T-cell (primary cell): ENCODE measurements at places on chromosomes 2 and 18. TPM values are rescaled to one million over a fixed set of nuclear protein-coding genes. Genes with fewer than 3 reads are reported as not detected.

GRCh38 chr2:96325884-96326255 is 753 bp downstream of the ITPRIPL1 start:
- H3K36me3 ChIP-seq, result peaks cover 18% of the 10 kb centered on the region
- peaks cover 4% of the 10 kb centered on the region for H3K4me1 ChIP-seq
- H3K4me3 ChIP-seq, result peak overlapping the region; percentile 80
- H3K27me3 ChIP-seq, result peaks cover 3% of the 10 kb centered on the region
- H3K27ac ChIP-seq, result peak overlapping the region; percentile 79
- peak; percentile 62 for DNase-seq

DNA sequence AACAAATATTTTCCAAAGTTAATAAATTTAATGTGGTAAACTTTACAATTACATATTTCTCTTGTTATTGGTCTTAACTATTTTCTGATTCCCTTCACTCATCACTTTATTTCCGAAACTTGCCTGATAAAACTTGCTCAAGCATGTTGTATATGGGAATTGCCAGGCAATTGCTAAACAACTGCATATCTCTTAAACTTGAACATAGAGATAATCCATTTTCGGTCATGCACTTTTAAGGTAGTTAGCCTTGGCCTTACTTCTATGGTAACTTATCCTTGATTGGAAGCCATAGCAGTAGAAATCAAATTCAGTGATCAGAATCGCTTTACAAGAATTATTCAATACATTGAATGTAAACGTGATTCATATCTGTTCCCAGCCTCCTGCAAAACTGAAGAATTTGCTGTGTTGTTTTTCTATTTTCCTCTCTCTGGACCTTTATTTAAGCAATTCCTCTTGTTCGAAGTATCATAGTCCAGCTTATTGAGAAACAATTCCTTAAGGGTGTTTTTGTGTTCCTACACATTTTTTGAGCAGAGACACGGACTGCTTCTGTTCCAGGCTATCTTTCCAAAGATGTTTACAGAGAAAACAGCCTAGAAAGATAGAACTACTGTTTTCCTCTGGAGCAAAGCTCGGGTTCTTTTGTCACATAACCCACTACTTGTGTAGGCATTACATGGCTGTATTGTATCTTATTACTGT is 674.3 kb downstream of the IRS1 start:
- no peaks in the 10 kb centered on the region for H3K4me1 ChIP-seq
- H3K27me3 ChIP-seq, result no peaks in the 10 kb centered on the region
- no peaks in the 10 kb centered on the region for H3K36me3 ChIP-seq
- H3K27ac ChIP-seq, result no peak overlapping the region

GRCh38 chr2:171266102-171266501 is 105.4 kb upstream of the TLK1 start:
- H3K36me3 ChIP-seq, result no peaks in the 10 kb centered on the region
- no peaks in the 10 kb centered on the region for H3K4me1 ChIP-seq

DNA sequence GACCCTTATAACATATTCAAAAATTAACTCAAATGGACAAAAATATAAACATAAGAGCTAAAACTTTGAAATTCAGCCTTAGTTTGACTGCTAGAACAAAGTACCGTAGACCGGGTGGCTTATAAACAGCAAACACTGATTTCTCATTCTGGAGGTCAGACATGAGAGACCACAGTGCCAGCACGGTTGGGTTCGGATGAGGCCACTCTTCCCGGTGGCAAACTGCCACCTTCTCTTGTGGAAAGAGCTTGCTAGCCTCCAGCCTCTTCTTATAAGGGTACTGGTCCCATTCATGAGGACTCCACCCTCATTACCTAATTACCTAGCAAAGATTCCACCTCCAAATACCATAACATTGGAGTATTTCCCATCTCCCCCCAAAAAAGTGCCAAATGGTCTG is 91.3 kb downstream of the FAM210A start:
- no peaks in the 10 kb centered on the region for H3K4me1 ChIP-seq
- DNase-seq, result no peak
- no peak overlapping the region for H3K4me3 ChIP-seq
- no peak overlapping the region for H3K27ac ChIP-seq
- no peaks in the 10 kb centered on the region for H3K36me3 ChIP-seq

DNA sequence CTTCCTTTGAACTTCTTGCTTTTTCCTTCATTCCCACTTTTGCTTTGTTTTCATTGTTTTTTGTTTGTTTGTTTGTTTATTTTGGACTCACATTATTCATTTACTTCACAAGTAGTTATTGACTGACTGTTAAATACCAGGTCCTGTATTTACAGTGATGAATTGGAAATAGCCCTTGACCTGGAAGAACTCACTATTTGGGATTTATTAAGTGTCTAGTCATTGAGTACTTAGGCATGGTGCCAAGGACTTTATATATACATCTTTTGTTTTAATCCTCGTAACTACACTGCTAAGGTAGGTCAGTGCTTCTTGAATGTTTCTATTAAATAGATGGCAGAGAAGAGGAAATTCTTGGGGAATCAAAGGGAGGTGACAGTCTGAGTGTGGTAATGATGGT is 11.1 kb downstream of the SPOPL start:
- H3K27ac ChIP-seq, result no peak overlapping the region
- no peak overlapping the region for H3K4me3 ChIP-seq
- DNase-seq, result no peak
- no peaks in the 10 kb centered on the region for H3K4me1 ChIP-seq
- H3K36me3 ChIP-seq, result no peaks in the 10 kb centered on the region
- no peaks in the 10 kb centered on the region for H3K27me3 ChIP-seq

DNA sequence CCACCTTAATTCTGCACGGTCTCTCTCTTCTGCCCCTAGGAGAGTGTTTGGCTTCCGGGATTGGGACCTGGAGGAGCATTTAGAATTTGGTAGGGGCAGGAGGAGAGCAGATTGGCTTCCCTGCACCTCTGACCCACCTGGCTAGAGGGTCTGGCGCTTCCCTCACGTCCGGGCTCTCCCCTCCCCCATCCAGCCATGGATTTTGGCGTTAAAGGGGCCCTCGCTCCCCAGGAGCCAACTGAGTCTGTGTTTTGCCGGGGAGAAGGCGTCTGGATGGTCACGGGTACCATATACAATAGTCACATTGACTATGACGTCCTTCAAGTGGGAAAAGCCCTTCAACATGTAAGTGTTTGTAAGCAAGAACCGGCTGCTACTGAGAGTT is 6.6 kb downstream of the HOXD3 start:
- no peaks in the 10 kb centered on the region for H3K4me1 ChIP-seq
- H3K27ac ChIP-seq, result no peak overlapping the region
- H3K4me3 ChIP-seq, result no peak overlapping the region
- no peaks in the 10 kb centered on the region for H3K36me3 ChIP-seq

DNA sequence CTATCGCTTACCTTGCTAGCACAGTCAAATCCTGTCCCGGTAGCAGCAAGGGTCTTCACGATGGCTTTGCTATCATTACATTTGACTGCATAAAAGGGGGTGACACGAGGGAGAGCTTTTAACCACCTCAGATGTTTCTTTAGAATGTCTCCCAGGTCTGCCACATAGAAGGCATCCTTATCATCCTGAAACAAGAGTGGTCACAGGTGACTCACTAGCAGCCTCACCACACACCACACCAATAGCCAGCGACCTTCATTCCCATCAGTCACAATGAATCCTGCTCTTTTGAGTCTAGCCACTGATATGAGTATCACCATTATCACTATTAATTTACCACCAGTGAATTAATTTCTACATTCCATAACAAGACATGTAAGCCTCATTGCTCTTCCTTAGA is 3.7 kb downstream of the ODC1 start:
- H3K27ac ChIP-seq, result no peak overlapping the region
- peaks cover 6% of the 10 kb centered on the region for H3K36me3 ChIP-seq
- no peaks in the 10 kb centered on the region for H3K27me3 ChIP-seq
- DNase-seq, result no peak

- H3K27ac ChIP-seq, result no peak overlapping the region
- H3K4me3 ChIP-seq, result no peak overlapping the region
- no peaks in the 10 kb centered on the region for H3K27me3 ChIP-seq
Measured at GRCh38 chr18:44916429-44917207, 235.9 kb downstream of the SETBP1 start.

The STK11IP gene
- total RNA-seq, result 51.2 TPM

The ZNF396 gene
- 2.4 TPM for total RNA-seq

GRCh38 chr2:60466161-60466702 is 87.2 kb downstream of the BCL11A start:
- no peaks in the 10 kb centered on the region for H3K27me3 ChIP-seq
- no peaks in the 10 kb centered on the region for H3K36me3 ChIP-seq
- no peak overlapping the region for H3K4me3 ChIP-seq
- no peak for DNase-seq
- H3K27ac ChIP-seq, result no peak overlapping the region

- no peak overlapping the region for H3K4me3 ChIP-seq
- no peak overlapping the region for H3K27ac ChIP-seq
- H3K27me3 ChIP-seq, result no peaks in the 10 kb centered on the region
- peaks cover 2% of the 10 kb centered on the region for H3K4me1 ChIP-seq
Measured at GRCh38 chr18:9619545-9619944, 5.2 kb upstream of the PPP4R1 start.

GRCh38 chr18:25453556-25454269 is 101.7 kb upstream of the ZNF521 start:
- no peak overlapping the region for H3K4me3 ChIP-seq
- H3K27me3 ChIP-seq, result no peaks in the 10 kb centered on the region
- no peak for DNase-seq
- no peaks in the 10 kb centered on the region for H3K36me3 ChIP-seq
- no peaks in the 10 kb centered on the region for H3K4me1 ChIP-seq

DNA sequence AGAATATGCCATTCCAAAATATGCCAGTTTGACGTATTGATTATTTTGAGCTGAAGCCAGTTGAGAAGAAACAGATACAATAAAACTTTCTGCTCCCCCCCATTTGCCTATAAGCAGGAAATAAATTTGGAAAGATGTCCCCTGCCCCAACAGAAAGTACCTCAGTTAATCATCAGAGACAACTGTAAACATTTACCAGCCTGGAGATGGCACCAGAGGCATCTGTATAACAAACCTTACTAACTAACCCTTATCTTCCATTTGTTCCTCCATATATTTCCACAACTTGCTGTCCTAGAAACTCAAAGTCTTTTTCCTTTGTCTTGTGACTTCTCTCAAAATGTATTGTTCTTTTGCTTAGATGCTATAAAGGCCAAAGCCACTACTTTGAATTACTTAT is 93.8 kb downstream of the AKAIN1 start:
- DNase-seq, result no peak
- H3K4me3 ChIP-seq, result no peak overlapping the region
- H3K4me1 ChIP-seq, result no peaks in the 10 kb centered on the region
- H3K27me3 ChIP-seq, result no peaks in the 10 kb centered on the region
- no peak overlapping the region for H3K27ac ChIP-seq

The SRD5A2 gene
- not detected for total RNA-seq

GRCh38 chr2:198146346-198146940 is 342.1 kb downstream of the PLCL1 start:
- H3K27me3 ChIP-seq, result no peaks in the 10 kb centered on the region
- no peak overlapping the region for H3K27ac ChIP-seq
- peaks cover 3% of the 10 kb centered on the region for H3K4me1 ChIP-seq
- H3K4me3 ChIP-seq, result no peak overlapping the region
- H3K36me3 ChIP-seq, result no peaks in the 10 kb centered on the region

DNA sequence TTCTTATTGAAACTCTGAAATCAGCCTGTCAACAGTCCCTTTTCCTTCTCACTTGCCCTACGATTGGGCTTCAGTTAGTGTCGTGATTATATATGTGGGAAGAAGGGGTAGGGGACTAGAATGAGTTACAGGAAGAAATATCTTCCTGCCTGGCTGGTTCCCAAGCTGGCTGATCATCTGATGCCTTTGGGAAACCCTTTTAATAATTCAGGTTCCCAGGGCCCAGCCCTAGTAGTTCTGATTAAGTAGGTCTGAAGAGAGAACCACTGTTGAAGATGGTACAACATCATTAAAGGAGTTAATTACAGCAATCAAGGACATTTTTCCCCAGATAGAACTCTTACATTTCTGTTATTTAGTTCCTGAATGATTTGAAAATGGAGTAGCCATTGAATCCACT is 110.1 kb upstream of the EML6 start:
- H3K4me3 ChIP-seq, result no peak overlapping the region
- no peaks in the 10 kb centered on the region for H3K27me3 ChIP-seq
- no peak for DNase-seq
- peaks cover 5% of the 10 kb centered on the region for H3K4me1 ChIP-seq
